Activated CD8-positive, alpha-beta memory T cell treated with anti-CD3 and anti-CD28 coated beads for 1 hour (primary cell): ENCODE measurements at places on chromosomes 2 and 18.

- no peak for DNase-seq
Observed at GRCh38 chr18:77407733-77408132, 158.1 kb downstream of the GALR1 start.

DNA sequence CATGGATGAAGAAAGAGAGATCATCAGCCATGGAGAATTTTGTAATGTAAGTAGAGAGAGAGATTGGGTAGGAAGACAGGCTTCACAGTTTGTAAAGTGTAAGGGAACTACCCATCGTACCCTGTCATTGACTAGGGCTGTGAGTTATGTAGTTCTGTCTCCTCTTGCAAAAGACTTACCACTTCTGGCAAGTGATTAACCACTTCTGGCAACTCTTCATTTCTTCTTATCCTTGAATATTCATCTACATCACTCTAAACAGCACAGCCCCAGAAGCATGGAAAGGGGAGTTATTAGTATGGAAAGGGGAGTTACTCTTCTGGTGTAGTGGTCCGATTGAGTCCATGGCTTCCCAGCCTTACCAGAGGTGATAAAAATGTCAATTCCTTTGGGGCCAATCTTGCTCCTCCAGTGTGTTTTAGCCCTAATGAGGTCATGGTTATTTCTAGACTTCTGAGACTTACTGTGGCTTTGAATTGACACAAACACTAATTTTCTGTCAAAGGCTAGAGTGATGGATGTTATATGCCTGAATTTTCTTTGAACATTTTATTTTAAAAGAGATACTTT is 52.0 kb downstream of the STAT1 start:
- DNase-seq, result no peak

GRCh38 chr2:45138904-45139303 is 129.7 kb upstream of the SIX2 start:
- no peak for DNase-seq

GRCh38 chr18:13290856-13291271 is 72.3 kb downstream of the LDLRAD4 start:
- DNase-seq, result no peak

DNA sequence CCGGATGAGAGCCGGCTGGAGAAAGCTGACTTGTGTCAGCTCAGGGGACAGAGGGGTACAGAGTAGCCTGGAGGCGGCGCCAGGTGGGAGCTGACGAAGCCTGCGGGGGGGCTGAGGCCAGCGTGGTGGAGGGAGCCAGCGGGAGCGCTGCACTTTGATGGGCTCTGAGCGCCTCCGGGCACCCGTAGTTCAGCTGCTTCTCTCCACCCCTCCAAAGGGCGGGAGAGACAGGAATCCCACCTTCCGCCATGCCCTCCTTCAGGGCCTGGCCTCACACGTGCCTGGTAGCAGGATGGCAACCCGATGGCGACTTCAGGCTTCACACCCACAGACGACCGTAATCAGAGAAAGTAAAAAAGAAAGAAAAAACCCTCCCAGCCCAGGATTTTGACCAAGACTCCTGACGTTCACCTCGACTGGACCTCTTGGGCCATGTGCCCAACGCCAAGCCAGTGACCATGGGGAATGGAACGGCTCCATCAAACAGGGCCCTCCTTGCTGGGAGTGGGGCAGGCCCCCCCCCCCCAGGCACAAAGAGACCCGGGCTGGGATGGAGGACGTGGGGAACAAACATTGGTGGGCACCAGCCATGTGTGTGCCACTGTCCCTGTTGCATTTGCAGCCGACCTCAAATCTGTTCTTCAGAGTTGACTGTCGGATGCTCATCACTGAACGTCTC is 60.7 kb upstream of the ASAP2 start:
- DNase-seq, result no peak

DNA sequence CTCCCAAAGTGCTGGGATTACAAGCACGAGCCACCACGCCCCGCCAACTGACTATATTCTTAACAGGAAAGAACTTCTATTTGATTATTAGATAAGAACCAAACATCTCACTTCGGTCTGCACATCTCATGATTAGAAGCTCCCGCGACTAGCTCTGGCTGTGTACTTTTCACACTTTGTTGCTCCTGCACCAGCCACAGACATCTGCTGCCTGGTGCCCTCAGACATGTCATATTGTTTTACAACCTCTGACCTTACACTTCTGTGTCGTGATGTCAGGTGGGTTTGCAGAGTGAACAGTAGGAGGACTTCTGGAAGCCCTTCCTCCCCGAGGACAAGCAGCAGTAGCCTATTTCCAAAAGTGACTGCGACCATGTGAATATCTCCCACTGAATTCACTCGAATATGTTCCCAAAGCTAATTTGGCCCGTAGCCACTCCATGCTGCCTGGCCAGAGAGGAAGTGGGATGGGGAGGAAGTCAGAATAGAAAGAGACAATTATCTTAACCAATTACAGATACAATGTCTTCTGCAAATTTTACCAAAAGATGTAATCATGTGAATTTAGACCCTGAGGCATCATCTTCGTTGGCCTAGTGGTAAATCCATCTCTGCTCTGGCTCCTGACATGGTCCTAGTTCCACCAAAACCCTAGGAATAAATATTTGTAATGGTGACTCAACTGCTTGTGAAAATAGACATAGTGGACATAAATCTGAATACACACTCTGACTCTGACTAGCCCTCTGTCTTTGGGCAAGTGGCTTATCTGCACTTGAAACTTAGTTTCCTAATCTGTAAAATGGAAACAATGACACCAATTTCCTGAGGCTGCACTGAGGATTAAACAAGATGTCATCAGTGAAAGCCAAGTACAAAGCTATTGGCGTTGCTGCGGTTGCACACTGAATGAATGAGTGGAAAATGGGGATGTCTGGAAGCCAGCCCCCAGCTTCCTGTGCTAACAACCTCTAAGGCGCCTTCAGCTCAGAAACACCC is 406.1 kb downstream of the LRATD1 start:
- DNase-seq, result no peak

- no peak for DNase-seq
Observed at GRCh38 chr2:179106342-179106675, 56.4 kb upstream of the CCDC141 start.

DNA sequence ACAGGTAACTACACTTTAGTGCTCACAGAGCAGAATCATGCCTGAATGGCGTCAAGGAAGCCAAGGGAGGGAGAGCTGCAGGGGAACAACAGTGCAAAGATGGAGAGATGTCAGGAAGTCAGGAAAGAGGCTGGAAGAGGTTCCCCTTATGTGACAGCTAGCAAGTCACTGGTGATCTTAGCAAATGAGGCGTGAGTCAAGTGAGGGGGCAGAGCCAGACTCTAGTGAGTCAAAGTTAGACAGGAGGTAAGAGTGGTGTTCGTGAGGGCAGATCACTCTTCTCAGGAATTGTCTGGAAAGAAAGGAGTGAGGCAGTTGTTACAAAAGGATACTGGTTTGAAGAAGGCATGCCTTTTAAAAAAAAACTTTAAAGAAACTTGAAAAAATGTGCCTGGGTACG is 87.1 kb downstream of the MEP1B start:
- no peak for DNase-seq

DNA sequence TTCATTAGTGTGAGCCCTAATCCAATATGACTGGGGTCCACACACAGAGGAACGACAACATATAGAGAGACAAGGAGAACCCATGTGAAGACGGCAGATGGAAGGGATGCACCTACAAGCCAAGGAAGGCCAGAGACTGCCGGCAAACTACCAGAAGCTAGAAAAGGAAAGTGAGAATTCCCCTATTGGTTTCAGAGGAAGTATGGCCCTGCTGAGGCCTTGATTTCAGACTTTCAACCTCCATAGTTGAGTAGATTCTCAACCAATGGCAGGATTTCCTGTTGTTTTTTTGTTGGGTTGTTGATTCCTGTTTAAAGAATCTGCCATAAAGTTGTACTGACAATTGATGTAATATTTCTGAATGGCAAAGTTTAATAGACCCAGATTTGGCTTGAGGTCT is 241.5 kb downstream of the SATB2 start:
- no peak for DNase-seq

GRCh38 chr18:8380926-8381325 is 228.3 kb upstream of the RAB12 start:
- DNase-seq, result no peak

DNA sequence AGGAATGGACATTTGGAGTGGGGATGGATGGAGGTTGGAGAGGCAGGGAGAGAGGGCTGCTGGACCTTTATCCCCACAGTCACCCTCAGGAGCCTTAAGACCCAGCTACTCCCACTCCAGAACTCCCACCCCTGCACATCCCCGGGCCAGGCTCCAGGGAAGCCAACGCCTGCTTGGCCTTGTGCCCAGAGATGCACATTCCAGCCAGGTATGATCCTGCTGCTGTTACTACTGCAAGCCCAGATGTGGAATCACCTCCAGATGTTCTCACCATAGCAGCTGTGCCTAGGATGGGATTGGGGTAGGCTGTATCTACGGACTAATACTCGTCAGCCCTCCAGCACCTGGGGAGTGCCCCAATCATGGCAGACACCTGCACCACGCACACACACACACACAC is 71.7 kb downstream of the ZFP36L2 start:
- DNase-seq, result no peak

GRCh38 chr2:212052412-212053159 is 486.0 kb downstream of the ERBB4 start:
- no peak for DNase-seq

DNA sequence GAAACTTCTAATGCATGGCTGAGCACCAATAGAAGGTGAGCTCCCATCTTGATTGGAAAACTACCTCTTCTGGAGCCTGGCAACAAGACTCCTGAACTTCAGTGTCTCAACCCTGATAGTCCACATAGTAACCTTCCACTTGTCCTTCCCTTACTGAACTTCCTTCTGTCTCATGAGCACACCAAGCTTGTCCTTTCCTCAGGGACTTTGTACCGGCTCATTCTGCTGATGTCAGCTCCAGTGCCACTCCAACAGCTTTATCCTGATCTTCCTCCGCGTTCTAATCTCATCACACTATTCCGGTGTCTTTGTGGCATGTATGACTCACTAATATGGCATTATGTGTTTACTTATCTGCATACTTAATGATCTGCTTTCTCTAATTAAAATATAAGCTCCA is 862.0 kb upstream of the ID2 start:
- DNase-seq, result no peak

GRCh38 chr2:227796045-227796711 is 17.5 kb upstream of the CCL20 start:
- DNase-seq, result no peak

DNA sequence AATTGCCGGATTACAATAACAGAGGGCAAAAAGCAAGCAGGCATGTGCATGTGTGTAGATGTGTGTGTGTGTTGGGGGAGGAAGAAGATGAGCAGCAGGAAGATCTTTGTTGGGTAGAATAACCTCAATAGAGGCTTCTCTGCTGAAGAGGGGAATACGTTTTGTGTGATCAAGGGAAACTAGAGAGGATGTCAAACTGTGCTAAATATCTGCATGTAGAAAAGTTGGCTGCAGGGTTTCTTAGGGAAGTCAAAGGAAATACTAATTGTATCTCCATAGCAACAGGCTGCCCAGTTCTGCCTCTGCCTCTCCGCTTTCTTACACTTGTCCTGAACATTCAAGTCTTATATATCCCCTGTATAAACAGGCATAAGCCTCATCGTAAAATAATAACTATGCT is 190.1 kb upstream of the RND3 start:
- DNase-seq, result no peak

DNA sequence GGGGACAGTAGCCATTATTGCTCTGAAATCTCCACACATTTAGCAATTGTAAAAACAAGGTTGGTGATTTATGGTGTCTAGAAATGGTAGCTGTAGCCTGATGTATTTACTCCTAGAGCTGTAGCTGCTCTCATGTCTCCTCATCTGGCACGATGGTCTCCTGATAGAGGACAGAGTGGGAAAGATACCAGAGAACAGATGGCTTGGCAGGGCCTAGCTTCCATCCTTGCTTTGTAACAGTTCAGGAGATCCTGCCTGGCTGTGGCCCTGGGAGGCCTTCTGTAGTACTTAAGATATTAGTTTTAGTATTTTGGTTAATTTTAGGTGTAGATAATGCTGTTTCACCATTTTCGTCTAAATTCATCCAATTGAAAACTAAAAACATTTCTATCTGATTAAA is 6.7 kb downstream of the ATG16L1 start:
- no peak for DNase-seq

DNA sequence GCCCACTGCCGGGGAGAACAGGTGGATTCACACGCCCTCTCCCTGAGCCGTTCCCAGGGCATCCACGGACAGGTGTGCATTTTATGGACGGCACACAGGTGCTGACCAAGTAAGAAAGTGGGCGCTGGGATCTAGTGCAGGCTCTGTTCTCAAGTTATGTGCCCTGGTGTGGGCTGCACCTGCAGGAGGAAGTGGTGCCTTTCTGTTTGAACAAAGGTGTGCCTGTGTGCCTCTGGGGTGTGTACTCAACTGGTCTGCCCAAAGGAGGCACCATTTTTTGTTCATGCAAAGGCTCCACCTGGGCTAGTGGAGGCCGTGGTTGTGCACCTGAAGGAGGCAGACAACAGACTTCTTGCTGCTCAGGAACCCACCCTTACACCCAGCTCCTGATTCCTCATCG is 88.2 kb upstream of the HK2 start:
- no peak for DNase-seq

- no peak for DNase-seq
Observed at GRCh38 chr2:27723372-27724144, 48.0 kb upstream of the MRPL33 start.
